ENCODE measurements at places on chromosomes 7 and 10.

DNA sequence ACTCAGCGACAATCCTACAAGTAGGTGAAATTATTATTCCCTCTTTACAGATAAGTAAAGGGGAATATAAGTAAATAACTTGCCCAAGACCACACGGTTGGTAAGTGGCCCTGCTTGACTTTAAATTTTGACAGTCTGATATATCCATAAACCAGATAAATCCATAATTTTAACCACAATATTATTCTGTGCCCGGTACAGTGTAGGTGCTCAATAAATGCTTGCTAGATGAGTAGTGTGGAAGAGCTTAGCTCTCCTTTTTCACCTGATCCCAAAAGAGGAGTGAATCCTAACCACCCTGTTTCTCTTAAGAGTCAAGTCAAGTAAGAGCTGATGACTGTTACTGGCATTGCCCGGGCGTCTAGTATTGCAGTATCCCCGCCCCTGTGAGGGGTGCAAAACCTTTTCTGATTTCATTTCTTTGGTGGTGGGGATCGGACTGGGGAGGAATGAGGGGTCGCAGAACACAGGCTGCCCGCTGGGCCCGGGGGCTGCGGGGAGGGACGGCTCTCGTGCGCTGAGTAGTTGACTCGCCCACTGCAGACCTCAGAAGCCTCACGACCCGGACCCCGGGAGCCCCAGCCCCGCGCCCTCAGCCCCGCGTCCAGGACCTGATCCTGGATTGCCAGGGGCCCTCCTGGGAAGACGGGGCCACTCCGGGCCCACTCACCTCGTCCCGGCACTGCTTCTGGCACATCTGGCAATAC, 490 bp downstream of the KIN start:
- no peak for DNase-seq

- DNase-seq: no peak
Measured at GRCh38 chr7:136213012-136213411, 235.9 kb upstream of the MTPN start.

DNA sequence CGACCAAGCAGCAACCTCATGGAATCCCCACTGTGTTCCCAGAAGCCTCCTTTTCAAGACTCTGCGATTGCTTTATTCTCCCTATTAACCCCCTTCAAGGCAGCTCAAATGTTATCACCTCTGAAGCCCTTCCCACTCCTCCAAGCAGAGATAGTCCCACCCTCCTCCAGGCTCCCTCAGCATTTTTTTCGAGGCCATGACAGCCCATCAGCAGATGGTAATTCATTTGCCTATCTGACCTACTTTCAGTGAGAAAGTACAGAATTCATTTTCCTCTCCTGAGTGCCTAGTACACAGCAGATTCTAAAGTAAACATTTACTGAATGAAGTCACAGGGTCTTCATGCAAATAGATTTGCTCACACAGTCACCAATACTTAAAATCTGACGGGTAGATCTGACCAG, 47.8 kb downstream of the HERPUD2 start:
- DNase-seq: peak; percentile 48

DNA sequence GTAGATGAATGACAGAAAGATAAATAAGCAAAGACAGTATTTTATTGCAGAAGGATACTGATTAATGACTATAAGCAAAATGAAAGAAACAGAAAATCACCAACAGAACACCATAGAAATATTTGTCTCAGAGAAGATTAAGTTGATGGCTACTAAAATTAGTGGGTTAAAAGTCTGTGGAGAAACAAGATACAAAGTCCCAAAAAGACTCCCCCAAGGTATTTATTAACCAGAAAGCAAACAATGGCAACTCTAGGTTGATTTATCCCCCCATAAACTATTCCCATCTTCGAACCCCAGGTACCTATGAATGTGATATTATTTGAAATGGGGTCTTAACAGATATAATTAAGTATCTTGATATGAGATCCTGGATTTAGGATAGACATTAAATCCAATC, 1104.5 kb upstream of the PHF14 start:
- DNase-seq: no peak

GRCh38 chr7:111744501-111745155, 182.3 kb upstream of the IMMP2L start:
- no peak for DNase-seq

- peak; percentile 89 for DNase-seq
Measured at GRCh38 chr10:124648738-124649137, 95.4 kb downstream of the FAM53B start.

DNA sequence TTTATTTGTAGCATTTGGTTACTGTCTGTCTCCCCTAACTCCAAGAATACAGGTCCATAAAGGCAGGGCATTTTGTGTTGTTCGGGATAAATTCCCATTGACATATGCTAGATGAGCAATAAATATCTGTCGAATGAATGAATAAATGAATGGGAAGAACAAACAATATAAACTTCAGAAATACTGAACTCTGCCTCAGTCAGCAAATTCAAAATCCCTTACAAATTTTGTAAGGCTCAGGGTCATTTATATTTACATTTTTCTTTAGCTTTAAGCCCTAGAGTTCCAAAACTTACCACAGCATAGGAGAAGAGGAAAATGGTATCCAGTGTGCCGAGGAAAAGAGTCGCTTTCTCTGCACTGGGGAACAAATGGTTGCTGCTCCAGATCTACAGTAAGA, 29.0 kb downstream of the SLC37A3 start:
- DNase-seq: no peak

- DNase-seq: no peak
Measured at GRCh38 chr10:130799532-130799931, 512.0 kb downstream of the TCERG1L start.

- no peak for DNase-seq
Measured at GRCh38 chr10:12769323-12770044, 232.0 kb downstream of the CCDC3 start.

DNA sequence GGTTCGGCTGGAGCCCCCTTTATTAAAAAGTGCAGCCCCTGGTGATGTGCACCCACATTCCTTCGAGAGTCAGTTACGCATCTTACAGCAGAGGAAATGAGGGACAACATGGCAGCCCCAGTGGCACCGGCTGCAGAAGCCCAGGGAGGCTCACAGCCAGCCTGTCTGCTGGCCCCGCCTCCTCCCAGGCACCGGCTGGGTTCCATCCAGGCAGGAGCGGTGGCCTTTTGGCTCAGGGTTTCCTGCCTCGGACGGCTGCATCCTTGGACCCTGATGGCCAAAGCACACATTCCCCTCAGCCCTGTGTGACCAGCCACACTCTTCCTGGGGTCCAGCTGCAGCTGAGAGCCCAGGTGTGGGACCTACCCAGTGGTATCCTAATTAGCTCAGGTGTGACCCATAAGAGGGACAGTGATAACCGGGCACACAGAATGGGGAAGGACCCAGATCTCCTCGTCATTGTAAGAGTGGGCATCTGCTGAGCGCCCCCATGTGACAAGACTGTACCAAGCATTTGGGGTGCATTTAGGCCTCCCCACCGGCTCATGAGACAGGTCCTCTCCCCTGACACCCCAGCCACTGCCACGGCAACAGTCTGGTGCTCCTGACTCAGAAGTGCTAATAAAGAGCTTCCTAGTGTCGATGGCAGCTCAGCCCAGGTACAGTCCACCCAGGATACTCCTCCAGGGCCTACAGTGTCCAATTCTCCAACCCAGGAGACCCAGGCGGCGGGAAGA, 63.3 kb upstream of the CHST15 start:
- DNase-seq: no peak

GRCh38 chr10:132375795-132376297, 21.2 kb upstream of the PWWP2B start:
- no peak for DNase-seq

DNA sequence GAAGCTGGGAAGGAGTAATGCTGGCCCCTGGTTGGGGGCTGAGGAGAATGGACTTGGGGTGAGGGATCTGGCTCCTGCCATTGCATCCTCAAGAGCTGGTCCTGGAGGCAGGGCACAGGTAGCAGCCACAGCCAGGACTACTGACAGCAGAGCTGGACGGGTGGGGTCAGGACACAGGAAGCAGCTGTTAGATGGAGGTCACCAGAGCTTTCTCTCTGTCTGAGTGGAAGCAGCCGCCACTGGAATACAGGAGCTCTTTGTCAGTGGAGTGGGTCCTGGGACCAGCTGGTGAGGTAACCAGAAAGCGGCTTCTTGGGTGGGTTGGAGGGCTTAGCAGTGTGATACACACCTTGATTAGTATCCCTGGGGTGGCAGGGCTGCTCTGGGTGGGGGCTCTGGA, 58.1 kb upstream of the AQP1 start:
- no peak for DNase-seq

- DNase-seq: no peak
Measured at GRCh38 chr7:149316606-149317005, 54.6 kb downstream of the ZNF783 start.

DNA sequence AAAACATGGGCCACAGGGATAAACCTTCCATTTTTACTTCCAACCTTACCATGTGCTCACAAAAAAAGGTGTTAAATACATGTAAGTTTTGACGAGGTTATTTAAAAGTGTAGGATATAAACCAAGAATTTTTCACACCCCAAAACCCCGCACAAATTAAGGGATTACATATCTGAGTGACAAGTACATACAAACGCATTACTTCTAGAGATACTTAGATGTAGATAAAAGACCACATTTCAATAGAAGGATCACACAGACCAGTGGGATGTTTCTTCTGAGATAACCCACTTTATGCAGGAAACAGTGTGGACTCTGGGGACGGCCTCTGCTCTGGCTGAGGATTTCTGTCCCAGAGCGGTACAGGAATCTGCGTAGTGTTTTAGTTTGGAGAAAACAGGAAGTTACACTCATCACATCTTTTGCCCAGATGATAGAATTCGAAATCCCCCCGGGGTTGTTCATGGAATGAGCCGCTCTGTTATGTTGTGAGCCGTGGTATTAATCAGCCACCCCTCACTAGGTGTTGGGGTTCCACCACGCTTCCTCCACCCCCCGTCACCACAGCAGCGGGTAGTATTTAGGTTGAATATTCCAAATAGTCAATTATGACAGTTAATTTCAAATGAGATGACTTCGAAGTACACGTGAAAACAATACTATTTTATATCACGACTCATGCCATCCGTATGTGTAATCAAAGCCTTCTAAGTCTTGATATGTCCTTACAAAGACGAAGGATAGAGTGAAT, 1.3 kb upstream of the CUL1 start:
- DNase-seq: no peak

DNA sequence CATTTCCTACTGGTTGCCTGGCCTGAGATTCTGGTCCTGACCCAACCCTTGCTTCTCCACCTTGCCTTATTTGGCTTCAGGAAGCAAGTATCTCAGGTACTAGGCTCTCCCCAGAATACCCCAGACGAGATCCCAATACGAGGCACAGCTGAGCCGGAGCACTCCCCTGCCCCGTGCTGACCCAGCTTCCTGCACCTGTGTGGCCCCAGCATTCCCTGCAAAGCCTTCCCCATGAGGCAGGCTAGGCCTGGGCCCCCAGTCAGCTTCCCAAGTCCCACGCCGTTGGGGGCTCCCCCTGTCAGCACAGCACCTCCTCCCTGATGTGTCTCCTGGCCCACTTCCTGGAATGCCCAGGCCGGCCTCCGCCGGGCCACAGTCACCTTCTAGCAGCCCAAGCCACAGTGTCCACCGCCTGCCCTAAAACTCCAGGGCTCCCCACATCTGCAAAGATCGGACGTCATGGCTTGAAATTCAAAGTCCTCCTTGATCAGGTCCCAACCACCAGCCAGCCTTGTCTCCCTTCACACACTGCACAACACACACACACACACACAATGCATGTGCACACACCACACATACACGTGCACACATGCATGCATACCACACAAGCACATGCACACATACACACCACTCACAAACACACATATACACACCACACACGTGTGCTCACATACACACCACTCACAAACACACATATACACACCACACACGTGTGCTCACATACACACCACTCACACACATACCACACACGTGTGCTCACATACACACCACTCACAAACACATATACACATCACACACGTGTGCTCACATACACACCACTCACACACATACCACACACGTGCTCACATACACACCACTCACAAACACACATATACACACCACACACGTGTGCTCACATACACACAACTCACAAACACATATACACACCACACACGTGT, 78.9 kb upstream of the FOXK1 start:
- DNase-seq: no peak

GRCh38 chr10:125344573-125345171, 184.3 kb upstream of the CTBP2 start:
- no peak for DNase-seq

DNA sequence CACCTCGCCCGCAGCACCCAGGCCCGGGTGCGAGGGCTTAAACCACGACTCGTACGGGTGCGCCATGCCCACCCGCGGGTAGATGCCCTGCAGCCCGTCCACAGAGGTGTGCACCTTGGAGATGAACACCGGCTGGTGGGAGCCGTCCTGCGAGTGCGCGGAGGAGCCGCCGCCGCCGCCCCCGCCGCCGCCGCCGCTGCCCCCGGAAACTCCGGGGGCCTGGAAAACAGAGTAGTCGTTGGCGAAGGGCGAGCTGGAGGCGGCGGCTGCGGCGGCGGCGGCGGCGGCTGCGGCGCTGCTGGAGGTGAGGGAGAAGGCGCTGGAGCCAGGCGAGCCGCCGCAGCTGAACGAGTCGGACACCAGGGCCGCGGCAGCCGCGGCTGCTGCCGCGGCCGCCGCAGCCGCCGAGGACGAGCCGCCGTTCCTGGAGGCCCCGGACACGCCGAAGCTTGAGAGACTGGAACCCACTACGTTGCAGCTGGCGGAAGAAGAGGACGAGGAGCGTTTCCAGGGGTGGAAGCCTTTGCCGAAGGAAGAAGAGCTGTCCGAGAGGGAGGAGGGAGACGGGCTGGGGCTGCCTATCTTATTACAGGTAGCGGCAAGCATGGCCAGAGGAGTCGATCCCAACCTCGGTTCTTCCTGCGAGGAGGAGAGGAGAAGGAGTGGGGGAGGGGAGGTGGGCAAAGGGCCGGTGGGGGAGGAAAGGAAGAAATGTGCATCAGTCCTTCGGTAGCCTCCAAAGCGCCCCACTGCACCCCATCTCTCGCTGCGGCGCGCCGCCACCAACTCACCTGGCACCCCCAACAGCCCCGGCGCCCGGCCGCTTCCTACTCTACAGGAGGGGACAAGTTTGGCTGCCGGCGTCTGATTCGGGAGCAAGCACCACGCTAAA, 1.3 kb downstream of the SP8 start:
- peak; percentile 11 for DNase-seq

DNA sequence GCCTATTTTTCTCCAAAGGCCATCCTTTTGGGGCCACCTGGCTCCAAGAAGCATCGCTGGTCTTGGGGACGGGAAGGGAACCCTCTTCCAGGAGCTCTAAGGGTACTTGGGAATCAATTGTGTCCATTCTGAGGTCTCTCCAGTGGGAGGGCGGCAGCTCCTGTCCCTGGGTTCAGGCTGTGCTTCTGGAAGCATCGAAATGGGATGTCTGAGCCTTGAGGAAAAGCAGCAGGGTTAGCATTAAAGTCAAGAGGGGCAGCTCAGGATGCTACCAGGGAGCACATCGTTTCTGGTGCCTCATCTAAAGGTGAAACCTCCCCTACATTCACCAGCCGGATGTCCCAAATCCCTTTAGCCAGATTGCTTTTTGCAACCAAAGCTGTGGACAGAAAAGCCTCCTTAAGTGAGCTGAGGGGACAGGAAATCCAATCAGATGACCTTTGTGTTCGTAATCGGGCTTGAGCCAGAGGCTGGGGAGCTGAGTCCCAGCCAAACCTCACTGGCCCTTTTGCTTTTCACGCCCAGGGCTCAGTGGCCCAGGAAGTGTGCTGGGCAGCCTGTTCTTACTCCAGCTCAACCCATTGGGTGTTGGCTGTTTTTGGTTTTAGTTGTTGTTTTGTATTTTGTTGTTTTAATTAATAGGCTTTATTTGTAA, 88.8 kb upstream of the ANLN start:
- DNase-seq: no peak

- no peak for DNase-seq
Measured at GRCh38 chr10:21519397-21519933, 6.0 kb downstream of the SKIDA1 start.
